CD4-positive, alpha-beta T cell treated with Interleukin-2 at 100 ng/mL for 4 hours (primary cell): ENCODE measurements at places on chromosomes 12 and 14.

GRCh38 chr14:24179961-24180796 lies 8.3 kb downstream of the REC8 start:
- DNase-seq, result no peak

- no peak for DNase-seq
These were observed 84.4 kb upstream of the PPFIA2 start for GRCh38 chr12:81843599-81843998.

DNA sequence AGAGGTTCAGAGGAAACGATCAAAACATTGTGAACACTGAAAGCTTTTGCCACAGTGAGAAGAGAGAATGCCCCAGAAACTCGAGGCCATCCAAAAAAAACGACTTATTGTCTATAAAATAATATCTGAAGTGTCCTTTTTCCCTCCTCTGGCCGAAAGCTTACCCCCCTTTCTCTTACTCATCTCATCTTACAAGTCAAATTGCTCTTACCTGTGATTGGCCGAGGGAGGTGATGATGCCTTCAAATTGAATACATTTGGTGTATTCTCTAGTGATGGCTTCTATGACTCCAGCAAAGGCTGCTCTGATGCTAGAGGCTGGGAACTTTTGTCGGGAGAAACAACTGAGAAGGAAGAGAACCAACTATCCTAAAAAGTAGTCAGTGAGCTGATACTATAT lies 90.7 kb downstream of the PTCSC3 start:
- no peak for DNase-seq

DNA sequence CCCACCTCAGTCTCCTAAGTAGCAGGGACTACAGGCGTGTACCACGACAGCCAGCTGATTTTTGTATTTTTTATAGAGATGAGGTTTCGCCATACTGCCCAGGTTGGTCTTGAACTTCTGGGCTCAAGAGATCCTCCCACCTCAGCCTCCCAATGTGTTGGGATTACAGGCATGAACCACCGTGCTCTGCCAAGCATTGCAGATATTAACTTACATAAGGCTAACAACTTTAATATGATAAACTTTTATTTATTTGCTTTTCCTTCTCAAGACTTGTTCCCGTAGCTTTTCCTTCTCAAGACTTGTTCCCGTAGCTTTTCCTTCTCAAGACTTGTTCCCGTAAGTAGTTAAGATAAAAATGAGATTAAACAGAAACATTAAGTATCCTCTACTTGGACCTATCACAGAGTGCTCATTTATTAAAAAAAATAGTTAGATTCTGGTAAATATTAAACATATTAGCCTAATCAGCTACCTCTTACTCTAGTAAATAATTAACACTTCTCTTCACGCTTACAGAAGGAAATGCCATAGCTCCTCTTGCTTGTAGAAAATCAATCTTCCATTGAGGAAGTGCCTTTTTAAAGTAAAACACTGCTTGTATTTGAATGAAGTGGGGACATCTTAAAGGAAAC lies 157.7 kb upstream of the KITLG start:
- DNase-seq, result no peak

DNA sequence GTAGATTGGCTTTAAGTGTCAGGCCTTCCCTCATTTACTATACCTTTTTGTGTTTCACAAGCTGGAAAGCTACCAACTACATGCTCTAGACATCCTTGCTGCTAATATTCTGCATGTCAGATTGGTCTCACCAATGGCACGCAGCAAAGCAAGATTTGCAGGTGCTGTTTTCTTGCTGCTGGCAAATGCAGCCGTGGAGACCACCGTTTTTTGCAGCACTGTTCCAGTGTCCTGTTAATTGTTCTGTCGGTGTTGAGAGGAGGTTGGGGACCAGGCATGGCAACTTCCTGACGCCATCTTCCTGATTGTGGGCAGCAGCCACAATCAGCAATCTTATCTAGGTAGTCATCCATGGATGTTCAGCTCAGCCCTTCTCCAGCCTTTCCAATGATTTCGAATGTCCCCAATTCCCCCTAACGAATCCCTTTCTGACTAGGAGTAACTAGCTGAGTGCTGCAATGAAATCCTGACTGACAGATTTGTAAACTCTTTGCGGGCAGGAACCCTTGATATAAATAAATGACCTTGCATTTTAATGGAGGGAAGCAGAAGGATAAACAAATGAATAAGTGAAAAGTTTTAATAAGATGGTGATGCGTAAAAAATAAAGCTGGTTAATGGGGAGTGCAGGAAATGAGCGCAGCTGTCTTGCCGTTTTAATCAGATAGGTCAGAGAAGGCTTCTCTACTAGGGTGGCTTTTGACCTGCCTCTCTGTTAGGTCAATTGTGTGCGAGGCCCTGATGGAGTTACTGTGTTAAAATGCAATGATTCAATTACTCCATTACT lies 574 bp upstream of the CRADD start:
- DNase-seq, result no peak

- no peak for DNase-seq
These were observed 8.7 kb upstream of the CLEC4E start for GRCh38 chr12:8549381-8549780.

- DNase-seq, result no peak
These were observed 5.6 kb downstream of the SLC11A2 start for GRCh38 chr12:51020448-51021182.

DNA sequence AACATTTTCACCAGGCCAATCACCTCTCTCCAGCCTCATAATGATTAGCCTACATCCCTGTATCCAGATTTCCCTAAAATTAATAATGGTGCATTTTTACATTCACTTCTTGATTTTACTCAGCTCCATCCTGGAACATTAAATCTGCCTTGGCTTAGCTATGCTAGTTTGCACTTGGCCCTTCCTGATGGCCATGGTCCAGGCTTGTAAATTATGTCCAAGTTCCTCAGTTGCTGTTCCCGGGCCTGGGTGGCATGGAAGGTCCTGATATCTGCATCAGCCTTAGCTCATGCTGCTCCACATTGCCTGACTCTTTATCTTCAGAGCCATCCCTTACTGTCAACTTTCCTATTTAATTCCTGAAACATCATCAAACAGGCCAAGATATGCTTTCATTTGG lies 11.1 kb upstream of the METTL17 start:
- DNase-seq, result no peak

- no peak for DNase-seq
These were observed 94.7 kb upstream of the DDHD1 start for GRCh38 chr14:53247596-53248370.

DNA sequence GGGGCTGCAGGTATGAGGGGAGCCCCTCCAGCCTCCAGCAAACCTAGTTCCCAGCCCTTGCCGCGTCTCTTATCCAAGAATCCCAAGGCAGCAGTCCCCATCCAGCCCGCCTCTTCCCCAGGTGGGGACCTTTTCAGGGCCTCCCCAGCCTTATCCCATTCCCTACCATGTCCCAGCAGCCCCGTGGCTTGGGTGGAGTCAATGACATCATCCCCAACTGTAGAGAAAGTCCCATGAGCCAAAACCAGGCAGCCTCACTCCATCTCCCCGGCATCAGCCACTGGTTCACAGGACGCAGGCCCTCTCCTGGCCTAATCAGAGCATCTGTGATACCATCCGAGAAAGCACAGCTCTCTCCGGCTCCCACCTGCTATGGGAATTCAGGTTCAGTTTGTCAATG lies 131.0 kb downstream of the NCOR2 start:
- no peak for DNase-seq

DNA sequence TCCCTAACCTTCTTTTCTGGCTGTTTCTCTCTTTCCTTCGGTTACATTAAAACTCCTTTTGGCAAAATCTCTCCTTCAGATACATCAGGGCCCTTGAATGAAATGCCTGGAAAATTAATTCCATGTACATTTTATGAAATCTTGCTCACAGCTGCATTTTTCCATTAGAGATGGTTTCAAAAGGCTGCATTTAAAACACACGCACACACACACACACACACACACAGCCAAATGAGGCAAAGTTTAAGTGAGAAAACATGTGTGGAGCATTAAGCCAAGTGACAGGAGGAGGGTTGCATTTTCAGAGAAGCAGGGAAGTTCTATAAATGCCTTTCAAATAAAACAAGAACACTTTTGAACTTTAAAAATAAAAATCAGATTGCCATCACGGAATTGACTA lies 216.4 kb downstream of the LRIG3 start:
- no peak for DNase-seq
